ENCODE measurements at places on chromosomes 7 and 10.

DNA sequence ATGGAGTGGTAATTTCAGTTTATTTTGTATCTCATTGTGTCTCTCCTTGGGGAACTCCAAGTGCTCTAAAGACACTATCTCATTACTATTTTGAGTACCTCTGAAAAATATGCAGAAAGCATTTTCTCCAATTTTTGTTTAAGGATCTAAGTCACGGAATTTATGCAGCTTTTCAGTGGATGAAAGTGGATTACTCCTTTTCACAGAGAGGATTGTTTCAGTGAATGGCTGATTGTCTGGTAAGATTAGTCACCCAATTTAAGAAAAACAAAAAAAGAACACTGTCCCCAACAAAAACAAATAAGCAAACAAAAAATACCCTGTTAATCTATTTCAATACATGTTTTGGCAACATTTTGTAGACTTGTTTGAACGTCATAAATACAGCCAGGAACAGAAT lies 338.3 kb upstream of the TEX47 start:
- H3K27me3 ChIP-seq = no peaks in the 10 kb centered on the region
- H3K36me3 ChIP-seq = no peaks in the 10 kb centered on the region
- no peak overlapping the region for H3K27ac ChIP-seq
- DNase-seq = no peak

- H3K4me3 ChIP-seq = no peak overlapping the region
- no peak for DNase-seq
- no peaks in the 10 kb centered on the region for H3K4me1 ChIP-seq
- H3K27ac ChIP-seq = no peak overlapping the region
Observed at GRCh38 chr7:70640266-70640833, 491.6 kb upstream of the GALNT17 start.

- DNase-seq = no peak
- H3K4me3 ChIP-seq = no peak overlapping the region
- H3K4me1 ChIP-seq = no peaks in the 10 kb centered on the region
- no peak overlapping the region for H3K27ac ChIP-seq
Observed at GRCh38 chr10:67722113-67722512, 26.1 kb upstream of the CTNNA3 start.

DNA sequence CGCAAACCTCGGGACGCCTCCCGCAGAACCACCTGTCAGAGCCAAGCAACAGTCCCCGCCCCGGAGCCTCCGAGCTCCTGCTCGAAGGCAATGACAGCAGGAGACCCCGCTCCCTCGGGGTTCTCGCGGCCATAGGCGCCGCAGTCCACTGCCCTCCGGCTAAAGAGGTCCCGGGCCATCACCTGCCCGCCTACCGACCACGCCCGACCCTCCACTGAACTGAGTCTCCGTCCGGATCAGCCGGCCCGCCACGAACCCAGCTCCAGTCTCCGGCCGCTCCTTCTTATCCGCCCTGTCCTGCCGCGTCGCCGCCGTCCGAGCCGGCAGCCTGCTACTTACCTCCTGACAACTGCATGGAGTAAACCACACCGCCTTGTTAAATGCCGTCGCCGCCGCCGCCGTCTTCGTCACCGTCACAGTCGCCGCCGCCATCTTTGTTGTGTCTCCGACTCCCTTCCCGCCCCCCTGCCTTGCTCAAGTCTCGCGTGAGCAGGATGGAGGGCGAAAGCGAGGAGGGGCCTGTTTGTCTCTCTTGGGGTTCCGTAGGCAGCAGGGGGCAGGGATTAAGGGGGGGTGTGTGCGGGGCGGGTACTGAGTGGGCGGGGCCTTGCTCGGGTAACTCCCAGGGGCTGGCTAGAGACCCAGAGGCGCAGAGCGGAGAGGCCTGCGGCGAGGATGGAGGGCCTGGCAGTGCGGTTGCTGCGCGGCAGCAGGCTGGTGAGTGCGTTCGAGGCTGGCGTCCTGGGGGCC lies at the start of the genes ACADSB and IKZF5:
Gene ACADSB (plus strand): TSS at position 652 of the 750 bp plus-strand sequence. CDS start 24 bp downstream, at position 676.
Gene IKZF5 (minus strand): TSS at position 441 of the 750 bp plus-strand sequence. CDS start 10,170 bp downstream, outside the sequence.
- DNase-seq = peak; percentile 99
- H3K27me3 ChIP-seq = no peaks in the 10 kb centered on the region
- H3K36me3 ChIP-seq = peaks cover 9% of the 10 kb centered on the region
- peak within 1 kb of the TSS; percentile 99 for H3K4me3 ChIP-seq
- H3K4me1 ChIP-seq = peaks cover 32% of the 10 kb centered on the region

GRCh38 chr7:55325371-55325792 lies 39.8 kb upstream of the LANCL2 start:
- DNase-seq = no peak
- H3K27ac ChIP-seq = no peak overlapping the region
- H3K4me1 ChIP-seq = no peaks in the 10 kb centered on the region

Measured in Karpas-422 (cell line).